Tracheal epithelial cell (primary cell): ENCODE measurements at places on chromosomes 2 and 18. TPM values are rescaled to one million over a fixed set of nuclear protein-coding genes. Genes with fewer than 3 reads are reported as not detected.

NEMP2 gene
- 2.1 and 3.9 TPM in 2 replicates for total RNA-seq

TRIB2 gene
- total RNA-seq, result 10.6 and 11.5 TPM in 2 replicates

ASB18 gene
- not detected in 2 replicates for total RNA-seq

COLEC12 gene
- under 0.01 and 0.24 TPM in 2 replicates for total RNA-seq

PCARE gene
- not detected in 2 replicates for total RNA-seq
